ENCODE measurements at places on chromosomes 4 and X. TPM values are rescaled to one million over a fixed set of nuclear protein-coding genes. Genes with fewer than 3 reads are reported as not detected.

GRCh38 chr4:129179276-129179675, 83.3 kb downstream of the C4orf33 start:
- H3K36me3 ChIP-seq: no peaks in the 10 kb centered on the region
- no peak overlapping the region for H3K27ac ChIP-seq
- no peak for DNase-seq
- H3K4me1 ChIP-seq: no peaks in the 10 kb centered on the region
- no peak overlapping the region for H3K4me3 ChIP-seq
- H3K27me3 ChIP-seq: no peaks in the 10 kb centered on the region

GRCh38 chrX:57270980-57271379, 15.5 kb upstream of the FAAH2 start:
- H3K27ac ChIP-seq: no peak overlapping the region
- no peaks in the 10 kb centered on the region for H3K4me1 ChIP-seq
- no peaks in the 10 kb centered on the region for H3K36me3 ChIP-seq
- no peak for DNase-seq
- H3K27me3 ChIP-seq: no peaks in the 10 kb centered on the region
- no peak overlapping the region for H3K4me3 ChIP-seq

DNA sequence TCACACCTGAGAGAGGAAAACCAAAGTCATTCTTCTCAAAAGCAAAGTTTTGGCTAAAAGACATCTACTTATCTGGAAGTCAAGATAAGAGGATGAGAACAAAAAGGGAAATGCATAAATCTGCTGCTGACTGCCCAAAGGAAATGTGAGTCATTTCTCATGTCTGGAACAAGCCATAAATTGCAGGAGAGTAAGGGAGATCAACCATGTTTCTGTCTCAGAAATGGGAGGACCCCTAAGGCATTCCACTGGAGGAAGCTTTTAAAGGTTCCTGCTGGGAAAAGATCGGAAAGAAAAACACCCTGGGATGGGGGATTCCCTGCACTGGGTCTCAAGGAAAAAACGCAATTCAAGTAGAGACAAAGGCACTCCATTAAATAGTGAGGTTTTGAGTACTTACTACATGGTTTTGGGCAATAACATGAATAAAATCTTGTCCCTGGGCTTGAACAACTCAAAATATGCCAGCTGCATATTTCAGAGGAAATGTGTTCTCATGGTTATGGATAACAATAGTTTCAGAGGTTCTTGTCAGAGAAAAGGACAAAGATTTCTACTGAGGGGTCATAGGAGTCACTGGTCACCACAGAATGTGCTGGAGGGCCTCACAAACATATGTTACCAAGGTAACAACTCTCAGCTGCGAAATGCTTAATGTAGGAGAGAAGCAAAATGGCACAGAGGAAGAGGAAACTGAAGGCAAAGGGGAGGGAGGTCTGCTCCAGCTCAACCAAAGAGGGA, 19.3 kb downstream of the GPR143 start:
- DNase-seq: no peak
- no peak overlapping the region for H3K27ac ChIP-seq
- H3K36me3 ChIP-seq: no peaks in the 10 kb centered on the region
- H3K4me1 ChIP-seq: peaks cover 4% of the 10 kb centered on the region

- H3K4me1 ChIP-seq: no peaks in the 10 kb centered on the region
- H3K27ac ChIP-seq: no peak overlapping the region
- H3K4me3 ChIP-seq: no peak overlapping the region
- no peaks in the 10 kb centered on the region for H3K36me3 ChIP-seq
- H3K27me3 ChIP-seq: no peaks in the 10 kb centered on the region
These were observed 186.6 kb upstream of the MAOA start for GRCh38 chrX:43469391-43470054.

DNA sequence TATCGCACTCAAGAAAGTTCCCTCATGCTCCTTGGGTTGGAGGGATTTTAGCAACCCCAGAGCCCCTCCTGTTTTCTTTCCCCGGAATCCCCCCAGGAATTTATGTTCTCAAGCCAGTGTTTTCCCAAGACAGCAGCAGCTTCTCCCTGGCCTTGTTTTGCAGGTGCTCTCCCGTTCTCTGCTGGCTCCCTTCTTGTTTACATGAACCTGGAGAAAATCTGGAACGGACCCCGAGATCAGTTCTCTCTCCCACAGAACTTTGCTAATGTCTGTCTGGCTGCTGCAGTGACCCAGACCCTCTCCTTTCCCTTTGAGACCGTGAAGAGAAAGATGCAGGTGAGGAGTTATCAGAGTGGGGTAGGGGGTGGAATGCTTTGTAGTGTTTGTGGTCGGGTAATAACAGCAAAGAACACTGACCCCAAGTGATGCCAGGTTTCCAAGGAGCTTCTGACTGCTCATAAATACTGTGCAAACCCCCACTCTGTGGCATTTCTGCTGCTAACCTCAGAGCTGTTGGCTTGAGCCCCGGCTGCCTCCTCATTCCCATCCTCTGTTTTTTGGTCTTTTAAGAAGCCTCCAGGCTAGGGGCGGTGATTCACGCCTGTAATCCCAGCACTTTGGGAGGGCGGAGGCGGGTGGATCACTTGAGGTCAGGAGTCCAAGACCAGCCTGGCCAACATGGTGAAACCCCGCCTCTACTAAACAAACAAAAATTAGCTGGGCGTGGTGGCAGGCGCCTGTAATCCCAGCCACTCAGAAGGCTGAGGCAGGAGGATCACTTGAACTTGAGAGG, 11.1 kb downstream of the SLC25A43 start:
- H3K36me3 ChIP-seq: no peaks in the 10 kb centered on the region
- H3K27me3 ChIP-seq: no peaks in the 10 kb centered on the region
- H3K27ac ChIP-seq: no peak overlapping the region
- no peak for DNase-seq
- H3K4me3 ChIP-seq: no peak overlapping the region

SPATA18 gene
- total RNA-seq: 0.35 TPM

All from CD8-positive, alpha-beta memory T cell (primary cell).